Eye (tissue), 1 donor: ENCODE measurements at places on chromosomes 2 and 18.
A peak's percentile ranks its signal among the peaks of the same experiment; 100 is the strongest.

- peak; percentile 90 for DNase-seq
These were observed at the start of gene SMAD2 for GRCh38 chr18:47930199-47930930. Gene SMAD2, minus strand, starts transcription at chr18:47930659. Its CDS starts 33,903 bp downstream, at chr18:47896756.

GRCh38 chr2:217256251-217256650 lies 396.4 kb upstream of the TNP1 start:
- peak; percentile 77 for DNase-seq

DNA sequence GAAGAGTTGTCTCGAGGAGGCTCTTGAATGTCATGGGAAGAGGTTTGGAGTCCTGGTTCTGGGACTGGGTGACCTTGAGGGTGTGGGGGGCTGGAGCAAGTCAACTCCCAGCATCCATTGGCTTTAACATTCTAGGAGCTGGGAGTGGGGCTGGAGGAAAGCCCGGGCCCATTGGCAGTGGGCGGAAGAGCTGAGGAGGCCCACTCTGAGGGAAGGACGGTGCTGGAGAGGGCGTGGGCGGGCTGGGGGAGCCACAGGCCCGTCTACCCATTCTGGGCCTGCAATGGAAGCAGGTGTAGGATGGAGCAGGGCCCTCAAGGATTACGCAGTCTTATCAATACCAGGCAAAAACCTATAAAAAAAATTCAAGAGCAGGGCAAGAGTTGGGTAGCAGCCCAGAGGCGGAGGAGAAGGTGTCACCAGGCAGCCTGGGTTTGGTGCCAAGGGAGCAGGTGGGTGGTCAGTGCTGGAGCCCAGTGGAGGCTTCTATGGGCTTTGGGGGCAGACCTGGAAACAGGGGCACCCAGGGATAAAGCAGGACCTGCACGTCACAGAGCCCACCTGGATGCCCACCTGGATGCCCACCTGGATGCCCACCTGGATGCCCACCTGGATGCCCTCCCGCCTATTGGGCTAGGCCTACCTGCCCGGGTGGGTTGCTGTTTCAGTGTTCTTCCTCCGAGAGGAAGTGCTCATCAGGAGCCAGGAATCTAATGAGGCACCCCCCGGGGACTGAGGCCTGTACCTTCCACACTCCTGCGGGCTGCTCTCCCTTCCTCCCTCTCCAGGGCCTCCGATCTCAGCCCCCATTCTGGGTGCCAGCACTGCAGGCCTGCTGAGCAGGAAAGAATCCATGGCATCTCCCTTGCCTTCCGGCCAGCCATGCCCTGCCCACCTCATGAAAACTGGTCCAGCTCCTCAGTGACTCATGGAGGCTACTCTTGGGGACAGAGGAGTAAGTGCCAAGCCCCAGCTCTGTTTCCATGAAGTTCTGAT lies 71.3 kb downstream of the CTIF start:
- no peak for DNase-seq

DNA sequence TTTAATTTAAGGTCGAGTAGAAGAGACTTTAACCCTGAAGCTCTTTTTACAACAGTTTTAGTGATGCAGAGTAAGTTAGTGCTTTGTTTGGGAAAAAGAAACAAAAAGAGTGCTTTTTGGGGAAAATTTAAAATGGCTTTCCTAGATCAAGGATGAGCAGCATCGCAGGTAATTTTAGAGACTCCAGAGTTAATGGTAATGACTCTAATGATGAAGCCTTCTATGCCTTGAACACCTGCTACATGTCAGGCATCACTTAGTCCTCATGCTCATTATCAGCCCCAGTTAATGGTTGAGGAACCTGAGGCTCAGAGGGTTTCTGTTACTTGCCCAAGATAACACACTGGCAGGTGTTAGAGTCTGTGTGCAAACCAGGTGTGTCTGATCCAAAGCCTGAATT lies 167.8 kb downstream of the ACOXL start:
- DNase-seq, result no peak

- DNase-seq, result no peak
These were observed 6.4 kb downstream of the ASPRV1 start for GRCh38 chr2:69955029-69955428.

DNA sequence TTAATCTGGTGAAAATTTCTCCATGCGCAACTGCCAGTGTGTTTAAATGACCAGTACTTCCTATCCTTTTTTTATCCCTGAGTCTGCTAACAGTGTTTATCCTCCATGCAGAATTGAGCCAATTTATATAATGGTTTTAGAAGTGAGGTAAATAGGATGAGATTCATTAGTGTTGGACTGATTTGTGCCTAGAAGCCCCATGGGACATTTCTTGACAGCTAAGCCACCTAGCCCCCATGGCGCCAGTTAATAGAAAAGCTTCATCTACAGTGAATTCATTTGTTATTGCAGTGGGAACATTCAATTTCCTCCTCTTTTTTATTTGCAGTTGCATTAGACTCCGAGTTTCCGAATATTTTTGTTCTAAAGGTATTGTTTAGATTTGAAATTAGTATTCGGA lies 175.6 kb downstream of the ARL6IP6 start:
- DNase-seq, result no peak

DNA sequence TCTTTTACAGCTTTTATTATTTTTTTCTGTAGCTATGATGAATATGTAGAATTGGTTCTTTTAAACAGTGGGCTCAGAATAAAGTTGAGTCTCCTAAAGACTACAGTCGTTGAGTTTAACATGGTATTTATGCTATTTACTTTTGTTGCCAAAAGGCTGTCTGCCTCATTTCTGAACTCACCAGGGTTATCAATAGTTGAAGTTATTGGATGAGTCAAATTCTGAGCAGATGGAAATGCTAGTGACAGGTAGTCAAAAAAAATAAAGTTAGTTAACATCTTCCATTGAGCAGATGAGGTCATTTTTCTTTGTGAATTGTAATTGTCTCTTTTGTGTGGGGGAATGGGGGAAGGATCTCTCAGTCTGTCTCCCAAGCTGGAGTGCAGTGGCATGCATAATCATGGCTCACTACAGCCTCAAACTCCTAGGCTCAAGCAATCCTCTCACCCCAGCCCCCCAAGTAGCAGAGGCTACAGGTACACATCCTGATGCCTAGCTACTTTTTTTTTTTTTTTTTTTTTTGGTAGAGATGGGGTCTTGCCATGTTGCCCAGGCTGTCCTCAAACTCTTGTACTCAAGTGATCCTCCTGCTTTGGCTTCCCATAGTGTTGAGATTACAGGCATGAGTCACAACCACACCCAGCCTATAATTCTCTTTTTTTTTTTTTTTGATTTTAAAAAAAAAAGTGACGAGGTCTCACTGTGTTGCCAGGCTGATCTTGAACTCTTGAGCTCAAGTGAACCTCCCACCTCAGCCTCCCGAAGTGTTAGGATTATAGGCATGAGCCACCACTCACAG lies 8.9 kb downstream of the PAPOLG start:
- no peak for DNase-seq

- DNase-seq, result no peak
These were observed 40.3 kb upstream of the ZSWIM2 start for GRCh38 chr2:186889101-186889879.

DNA sequence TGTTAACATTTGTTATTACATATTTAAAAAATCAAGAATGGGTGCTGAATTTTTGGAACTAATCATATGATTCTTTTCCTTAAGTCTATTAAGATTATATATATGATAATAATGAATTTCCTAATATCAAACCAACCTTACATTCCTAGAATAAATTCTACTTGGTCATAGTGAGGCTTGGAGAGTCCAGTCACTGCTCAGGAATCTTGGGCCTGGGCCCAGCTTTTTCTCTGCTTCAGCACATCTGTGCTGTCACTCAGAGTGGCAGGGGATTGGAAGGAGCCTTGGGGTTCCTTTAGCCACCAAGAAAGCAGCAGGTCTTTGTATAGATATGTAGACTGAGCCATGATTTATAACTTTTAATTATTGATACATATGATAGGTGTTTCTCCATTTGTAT lies 19.9 kb upstream of the ZAP70 start:
- DNase-seq, result no peak

DNA sequence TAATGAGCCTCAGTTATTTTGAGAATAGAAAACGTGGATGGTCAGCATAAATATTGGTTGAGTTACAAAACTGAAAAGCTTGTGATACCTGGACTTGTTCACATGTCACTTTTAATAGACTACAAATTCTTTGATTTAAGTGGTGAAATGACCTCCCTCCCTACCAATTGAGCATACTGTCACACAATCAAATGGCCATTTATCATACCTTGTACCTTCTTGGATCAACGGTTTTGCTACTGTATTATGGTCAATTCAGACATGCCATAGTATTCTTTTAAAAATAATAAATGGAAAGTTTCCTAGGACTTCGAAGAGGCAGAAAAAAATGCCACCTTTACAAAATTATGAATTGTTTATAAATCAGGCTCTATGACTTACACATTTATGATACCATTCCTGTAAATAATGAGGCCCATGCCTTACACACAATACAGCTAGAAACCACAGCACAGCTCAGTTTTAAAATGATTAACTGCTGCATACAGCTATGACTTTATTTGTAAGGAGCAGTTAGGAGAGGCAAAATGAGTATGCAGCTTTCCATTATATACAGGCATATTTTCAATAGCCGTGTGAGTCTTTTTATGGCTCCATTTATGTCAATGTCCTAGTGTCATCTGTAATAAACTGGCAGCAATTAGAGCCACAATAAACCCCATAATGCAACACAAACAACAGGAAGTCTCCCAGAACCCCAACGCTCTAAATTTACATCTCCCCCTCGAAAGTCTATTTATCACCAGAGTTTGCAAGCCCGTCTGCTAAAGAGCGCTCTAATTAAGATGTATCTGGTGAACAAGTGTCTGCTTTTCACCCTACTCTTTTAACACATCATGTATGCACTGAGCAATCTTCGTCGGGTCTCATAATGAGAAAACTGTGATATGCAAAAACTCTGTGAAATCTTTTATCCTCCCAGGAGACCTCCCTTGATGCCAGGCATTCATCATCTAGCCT lies 176.1 kb downstream of the ZNF521 start:
- DNase-seq, result no peak

- DNase-seq, result no peak
These were observed 699.6 kb downstream of the NYAP2 start for GRCh38 chr2:226098861-226099745.

DNA sequence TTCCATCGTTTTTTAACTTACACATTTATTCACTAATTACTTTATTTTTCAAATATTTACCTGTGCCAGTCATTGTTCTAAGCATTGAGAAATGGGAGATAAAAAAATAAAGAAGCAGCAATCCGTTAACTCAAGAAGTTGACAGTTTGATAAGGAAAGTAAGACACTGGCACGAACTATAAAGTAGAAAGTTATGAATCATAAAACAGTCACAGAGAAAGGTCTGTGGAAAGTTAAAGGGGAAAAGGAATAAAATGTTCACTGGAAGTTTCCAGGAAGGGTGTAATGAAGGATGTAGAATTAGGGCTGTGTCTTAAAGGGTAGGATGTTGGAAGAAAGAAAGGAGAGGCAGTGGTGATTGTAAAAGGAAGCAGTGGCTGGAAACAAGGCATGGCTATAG lies 118.9 kb downstream of the RDH14 start:
- no peak for DNase-seq

- DNase-seq, result no peak
These were observed 44.5 kb upstream of the C2orf74 start for GRCh38 chr2:61117534-61117933.

DNA sequence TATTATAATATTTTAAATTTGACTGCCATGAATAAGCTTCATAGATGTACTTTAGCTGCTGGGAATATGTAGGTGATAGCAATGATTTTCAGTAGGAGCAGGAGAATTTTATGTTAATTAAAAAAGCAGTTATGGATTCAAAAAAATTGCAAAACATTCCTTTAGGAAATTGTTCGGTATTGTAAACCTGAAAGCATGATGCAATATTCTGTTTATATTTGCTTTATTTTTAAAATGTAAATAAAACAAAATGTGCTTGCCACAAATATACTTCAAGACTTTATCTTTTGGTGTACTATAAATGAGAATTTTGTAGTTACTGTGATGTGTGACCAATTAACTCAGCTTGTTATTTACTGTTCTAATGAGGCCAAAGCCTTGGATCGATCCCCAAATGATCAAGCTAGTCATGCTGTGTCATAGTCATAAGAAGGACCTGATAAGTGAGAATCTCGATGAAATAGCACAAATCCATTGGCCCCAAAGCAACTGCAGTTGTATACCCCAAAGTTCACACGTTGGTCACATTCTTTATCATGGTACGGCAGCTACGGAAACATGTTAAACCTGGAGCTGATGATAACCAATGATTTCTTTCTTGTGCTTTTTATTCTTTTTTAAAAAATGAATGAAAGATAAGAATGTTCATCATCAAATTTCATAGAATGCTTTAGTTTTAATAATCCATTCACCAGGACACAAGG lies 23.6 kb upstream of the ATIC start:
- no peak for DNase-seq

- no peak for DNase-seq
These were observed 134.8 kb upstream of the FSHR start for GRCh38 chr2:49288902-49289700.

- DNase-seq, result peak; percentile 32
These were observed 33.8 kb downstream of the KCNS3 start for GRCh38 chr2:17912266-17912691.

DNA sequence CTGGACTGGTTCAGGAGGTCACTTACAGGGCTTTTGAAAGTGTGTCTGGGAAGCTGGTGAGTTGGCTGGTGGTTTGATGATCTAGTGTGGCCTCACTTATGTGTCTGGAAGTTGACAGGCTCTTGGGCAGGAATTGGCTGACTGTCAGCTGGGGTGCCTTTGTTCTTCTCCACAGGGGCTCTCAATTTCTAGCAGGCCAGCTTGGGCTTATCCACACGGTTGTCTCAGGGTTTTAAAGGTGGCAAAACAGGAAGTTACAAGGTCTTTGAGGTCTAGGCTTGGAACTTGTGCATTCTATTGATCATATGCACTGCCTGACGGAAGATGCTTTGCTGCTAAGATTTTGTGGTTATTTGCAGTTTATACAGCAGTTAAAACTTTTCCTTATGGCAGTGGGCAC lies 52.0 kb upstream of the CELF4 start:
- DNase-seq, result no peak

DNA sequence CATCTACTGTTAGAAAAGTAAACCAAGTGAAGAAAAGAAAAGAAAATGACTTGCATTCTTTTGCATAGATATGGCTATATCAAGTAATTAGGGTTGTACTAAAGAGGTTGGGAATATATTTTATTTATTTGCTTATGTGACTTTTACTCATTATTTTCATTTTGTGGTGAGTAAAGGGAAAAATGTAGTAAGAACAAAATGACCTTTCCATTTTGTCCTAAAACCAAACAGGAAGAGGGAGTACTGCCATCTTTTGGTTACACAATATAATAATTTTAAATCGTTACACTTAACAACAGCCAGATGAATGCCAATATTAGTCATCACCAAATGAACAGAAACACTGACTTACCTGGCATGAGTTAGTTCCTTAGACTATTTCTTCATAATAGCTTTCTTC lies 47.3 kb upstream of the NDUFV2 start:
- no peak for DNase-seq

GRCh38 chr2:77664491-77664890 lies 142.3 kb upstream of the LRRTM4 start:
- no peak for DNase-seq
